MCF 10A (cell line): ENCODE measurements at places on chromosomes 11 and 22. TPM values are rescaled to one million over a fixed set of nuclear protein-coding genes. Genes with fewer than 3 reads are reported as not detected.

- DNase-seq: no peak
Measured at GRCh38 chr22:37703906-37704305, 7.1 kb downstream of the TRIOBP start.

DNA sequence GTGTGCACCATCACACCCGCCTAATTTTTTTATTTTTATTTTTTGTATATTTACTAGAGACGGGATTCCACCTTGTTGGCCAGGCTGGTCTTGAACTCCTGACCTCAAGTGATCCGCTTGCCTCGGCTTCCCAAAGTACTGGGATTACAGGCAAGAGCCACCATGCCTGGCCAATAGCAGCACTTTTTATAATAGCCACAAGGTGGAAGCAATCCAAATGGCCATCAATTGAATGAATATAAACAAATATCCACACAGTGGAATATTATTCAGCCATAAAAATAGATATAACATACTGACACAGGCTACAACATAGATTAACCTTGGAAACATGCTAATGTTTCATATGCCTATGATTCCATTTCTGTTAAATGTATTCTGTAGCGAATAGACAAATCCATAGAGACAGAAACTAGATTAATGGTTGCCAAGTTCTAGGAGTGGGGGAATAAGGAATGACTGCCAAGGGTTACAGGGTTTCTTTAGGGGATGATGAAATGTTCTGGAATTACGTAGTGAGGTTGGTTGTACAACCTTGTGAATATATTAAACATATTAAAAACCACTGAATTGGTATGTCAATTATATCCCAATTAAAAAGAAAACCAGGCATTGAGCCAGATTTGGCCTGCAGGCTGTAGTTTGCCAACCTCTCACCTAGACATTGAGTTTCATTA is 4.8 kb downstream of the VPS51 start:
- DNase-seq: no peak

GRCh38 chr11:615504-616319 is at the start of gene IRF7:
TSS of gene IRF7 (minus strand) at chr11:615950. CDS start at chr11:615364, 586 bp downstream.
- DNase-seq: peak; percentile 93

DNA sequence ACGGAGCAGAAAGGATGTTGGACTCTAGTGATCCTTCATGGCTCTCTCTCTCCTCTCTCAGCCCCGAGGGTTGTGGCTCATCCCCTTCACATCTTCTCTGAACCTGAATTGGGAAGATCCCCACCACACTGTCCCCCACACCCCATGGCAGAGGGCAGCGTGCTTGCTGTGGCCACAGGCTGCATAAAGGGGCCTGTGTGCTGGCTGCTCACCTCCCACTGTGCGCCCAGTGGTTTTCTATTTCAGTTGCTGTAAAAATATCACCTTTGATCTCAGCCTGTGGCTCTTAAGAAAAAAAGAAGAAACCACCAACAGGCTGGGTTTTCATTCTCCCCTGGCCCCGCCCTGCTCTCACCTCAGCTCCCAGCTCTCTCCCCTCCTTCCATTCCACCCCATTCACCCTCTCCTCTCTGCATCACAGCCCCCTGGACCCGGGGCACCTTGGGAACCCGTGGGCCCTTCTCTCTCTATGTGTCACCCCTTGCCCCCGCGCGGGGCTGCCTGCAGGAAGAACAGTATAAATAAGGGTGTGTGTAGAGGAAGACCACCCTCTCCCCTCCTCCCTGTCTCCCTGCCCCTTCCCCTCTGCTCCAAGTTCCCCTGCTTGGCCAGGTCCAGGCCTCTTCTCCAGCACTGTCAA is 25.8 kb upstream of the WNT11 start:
- DNase-seq: no peak

DNA sequence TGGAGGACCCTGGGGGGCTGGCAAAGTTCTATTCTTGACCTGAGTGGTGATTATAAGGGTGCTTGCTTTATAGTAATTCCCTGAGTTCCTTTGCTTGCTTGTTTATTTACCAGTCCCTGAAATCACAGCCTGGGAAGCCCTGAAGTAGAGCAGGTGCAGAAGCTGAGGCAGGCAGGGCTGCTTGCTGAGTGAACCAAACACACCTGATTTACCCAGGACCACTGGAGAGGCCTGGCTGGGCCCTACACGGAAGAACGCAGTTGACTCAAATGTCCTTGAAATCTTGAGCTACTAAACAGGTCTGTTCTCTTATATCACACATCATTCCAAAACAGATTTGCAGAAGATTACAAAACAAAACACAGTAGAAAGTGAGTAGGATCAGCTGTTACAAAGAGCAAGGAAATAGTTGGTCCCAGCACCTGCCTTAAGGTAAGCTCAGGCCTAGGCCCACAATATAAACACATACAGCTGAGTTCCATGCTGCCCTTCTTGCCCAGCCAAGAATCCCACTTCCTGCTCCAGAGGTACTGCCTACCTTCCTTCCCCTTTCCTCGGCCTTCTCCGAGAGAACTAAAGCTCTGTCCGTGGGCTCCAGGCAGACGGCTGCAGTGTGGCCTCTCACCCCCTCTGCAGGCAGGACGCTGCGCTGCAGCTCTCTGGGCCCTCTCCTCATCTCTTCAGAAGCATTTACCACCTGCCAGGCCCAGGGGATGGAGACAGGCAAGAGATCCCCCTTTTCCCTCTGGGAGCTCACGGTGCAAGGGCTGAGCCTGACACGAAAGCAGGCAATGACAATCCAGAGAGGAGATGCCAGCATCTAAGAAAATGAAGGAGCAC is 46.1 kb upstream of the SCUBE2 start:
- peak; percentile 77 for DNase-seq

DNA sequence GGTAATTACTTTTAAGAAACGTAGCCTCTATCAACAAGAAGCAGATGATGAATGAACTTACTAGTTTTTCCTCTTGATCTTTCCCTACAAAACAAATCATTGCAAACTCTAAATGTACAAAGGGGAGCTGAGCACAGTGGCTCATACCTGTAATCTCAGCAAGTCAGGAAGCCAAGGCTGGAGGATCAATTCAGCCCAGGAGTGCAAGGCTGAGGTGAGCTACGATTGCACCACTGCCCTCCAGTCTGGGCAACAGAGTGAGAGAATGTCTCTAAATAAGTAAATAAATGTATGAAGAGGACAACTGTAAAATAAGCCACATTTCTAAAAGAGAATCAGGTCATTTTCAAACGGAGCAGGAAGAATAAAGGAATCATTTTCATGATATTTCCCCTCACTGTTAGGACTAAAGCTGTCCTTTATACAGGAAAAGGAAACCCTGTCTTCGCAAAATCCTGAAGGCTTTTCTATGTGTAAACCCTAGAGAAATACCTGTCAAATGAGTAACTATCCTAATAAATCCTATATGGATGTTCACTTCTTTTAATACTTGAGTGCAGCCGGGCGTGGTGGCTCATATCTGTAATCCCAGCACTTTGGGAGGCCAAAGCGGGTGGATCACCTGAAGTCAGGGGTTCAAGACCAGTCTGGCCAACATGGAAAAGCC is 41.2 kb downstream of the RRAS2 start:
- DNase-seq: no peak

- DNase-seq: peak; percentile 62
Measured at GRCh38 chr11:120929664-120930154, 94.2 kb upstream of the TBCEL start.

DNA sequence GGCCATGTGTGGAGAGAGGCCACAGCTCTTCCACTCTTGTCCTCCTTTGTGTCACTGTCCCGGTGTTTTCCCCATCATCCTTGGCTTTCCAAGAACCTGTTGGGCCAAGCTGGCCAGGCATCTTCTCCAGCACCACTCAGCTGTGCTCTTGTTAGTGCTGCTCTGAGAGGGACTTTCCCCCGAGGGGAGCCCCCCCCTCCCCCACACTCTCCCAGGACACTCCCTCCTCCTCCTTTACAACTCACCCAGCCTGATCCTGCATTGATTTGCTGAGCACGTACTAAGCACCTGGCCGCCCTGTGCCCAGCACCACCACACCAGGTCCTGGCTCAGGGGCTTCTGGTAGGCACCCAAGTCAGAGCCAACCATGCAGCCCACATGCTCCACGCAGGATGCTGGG is 13.2 kb downstream of the TP53AIP1 start:
- no peak for DNase-seq

- DNase-seq: no peak
Measured at GRCh38 chr11:85991508-85991907, 77.4 kb downstream of the PICALM start.

GRCh38 chr11:111851636-111852035 is 19.7 kb downstream of the ALG9 start:
- peak; percentile 53 for DNase-seq

GRCh38 chr22:17842386-17842785 is 68.1 kb upstream of the BID start:
- DNase-seq: no peak

DNA sequence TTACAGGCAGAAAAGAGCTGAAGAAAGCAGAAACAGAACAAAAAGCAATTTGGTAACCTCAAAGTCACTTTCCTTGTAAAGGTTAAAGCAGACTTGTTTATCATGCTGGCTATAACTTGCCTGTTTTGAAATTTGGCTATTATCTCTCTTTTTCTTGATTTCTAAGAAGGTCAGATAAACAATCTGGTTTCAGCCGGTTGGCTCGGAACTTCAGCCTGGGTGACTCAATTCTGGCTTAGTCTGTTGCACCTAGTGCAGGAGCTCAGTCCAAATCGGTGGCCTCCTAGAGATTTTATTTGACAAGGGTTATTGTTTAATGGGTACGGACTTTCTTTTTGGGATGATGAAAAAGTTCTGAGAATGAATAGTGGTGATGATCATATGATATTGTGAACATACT is 367.1 kb upstream of the B3GAT1 start:
- DNase-seq: no peak

GRCh38 chr11:125953401-125953935 is 7.6 kb downstream of the VSIG10L2 start:
- DNase-seq: no peak

GRCh38 chr11:72983560-72983959 is 158.6 kb downstream of the FCHSD2 start:
- DNase-seq: no peak

DNA sequence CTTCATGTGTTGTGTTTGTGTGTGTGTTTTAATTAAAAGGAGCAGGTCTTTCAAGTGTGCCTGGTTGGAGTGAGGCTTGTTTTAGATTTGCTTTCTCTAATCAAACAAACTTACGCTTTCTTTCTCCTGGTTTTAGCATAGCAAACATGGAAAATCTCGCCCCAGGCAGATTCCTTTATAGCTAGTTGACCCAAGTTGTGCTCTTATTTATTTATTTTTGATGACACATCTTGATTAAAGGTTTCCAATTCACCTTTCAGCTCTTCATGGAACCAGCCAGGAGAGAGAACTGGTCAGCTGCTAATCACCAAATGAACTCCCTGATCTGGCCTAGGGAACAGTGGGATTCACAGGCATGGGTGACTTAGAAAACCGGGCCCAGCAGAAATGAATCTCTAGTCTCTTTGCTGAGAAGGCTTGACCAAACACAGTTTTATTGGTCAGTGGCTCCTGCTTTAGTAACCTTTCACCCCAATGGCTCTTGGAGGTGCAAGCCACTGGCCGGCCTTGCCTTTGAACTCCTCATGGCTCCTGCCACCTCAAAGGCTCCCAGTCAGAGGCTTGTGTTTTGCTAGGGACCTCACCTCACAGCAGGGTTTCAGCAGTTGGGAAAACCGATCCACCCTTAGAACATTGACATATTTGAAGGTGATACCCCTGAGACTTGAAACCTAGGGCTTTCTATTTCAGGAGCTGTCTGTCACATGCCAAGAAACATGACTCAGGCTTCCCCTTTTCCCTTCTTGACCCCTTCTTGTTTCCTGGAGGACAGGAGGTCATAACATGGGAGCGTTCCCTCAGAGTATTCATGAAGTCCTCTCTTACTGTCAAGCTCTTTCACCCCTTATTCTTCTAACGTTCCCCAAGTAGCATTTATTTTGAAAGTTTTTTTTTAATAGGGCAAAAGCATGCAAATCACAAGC is 48.8 kb downstream of the EXT2 start:
- peak; percentile 9 for DNase-seq

DNA sequence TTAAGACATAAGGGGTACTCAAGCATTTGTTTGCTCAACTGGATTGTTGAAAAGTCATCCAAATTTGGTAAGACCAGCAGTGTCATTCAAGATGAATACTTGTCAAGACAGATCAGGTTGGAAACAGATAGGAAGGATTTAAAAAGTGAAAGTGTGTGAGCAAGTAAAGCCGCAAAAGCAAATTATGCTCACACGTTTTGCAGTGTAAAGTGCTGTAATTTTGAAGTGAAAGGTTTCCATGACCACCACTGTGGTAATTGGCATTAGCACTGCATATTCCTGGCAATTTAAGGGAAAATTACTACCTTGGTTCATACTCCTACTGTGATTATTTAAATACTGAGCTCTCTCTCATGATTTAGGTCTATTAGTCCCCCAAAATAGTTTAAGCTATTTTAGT is 704.1 kb upstream of the CCDC179 start:
- no peak for DNase-seq

- no peak for DNase-seq
Measured at GRCh38 chr11:62000539-62001446, 33.4 kb upstream of the FTH1 start.

DNA sequence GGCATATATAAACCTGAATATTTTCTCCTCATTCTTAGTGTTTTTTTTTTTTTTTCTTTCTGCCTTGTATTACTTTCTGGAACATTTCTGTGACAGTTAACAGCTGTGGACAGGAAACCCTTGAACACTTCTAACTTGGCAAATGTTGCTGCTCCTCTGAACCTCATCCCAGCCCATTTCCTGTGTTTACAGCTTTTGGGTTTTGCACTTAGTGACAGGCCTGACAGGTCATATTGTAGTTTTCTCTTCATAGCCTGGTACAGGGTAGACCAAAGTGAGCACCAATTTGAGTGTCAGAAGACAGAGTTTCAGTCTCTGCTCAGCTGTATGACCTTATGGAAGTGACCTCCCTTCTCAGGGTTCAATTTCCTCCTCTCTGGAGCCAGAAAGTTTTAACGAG is 91.6 kb downstream of the STIM1 start:
- DNase-seq: no peak

TRIM22 gene
- total RNA-seq: 24.1 and 26.0 TPM in 2 replicates

EXT2 gene
- total RNA-seq: 73.1 and 82.7 TPM in 2 replicates

LINC01488 gene
- total RNA-seq: not detected in 2 replicates

SAA1 gene
- 45.5 and 55.7 TPM in 2 replicates for total RNA-seq

CEP126 gene
- 3.1 and 4.3 TPM in 2 replicates for total RNA-seq

APOA4 gene
- not detected in 2 replicates for total RNA-seq

NPAS4 gene
- total RNA-seq: not detected in 2 replicates

IGSF22 gene
- total RNA-seq: not detected in 2 replicates

CD6 gene
- not detected in 2 replicates for total RNA-seq

GNAZ gene
- 0.82 and 0.98 TPM in 2 replicates for total RNA-seq

CHRNA10 gene
- 2.3 and 2.5 TPM in 2 replicates for total RNA-seq

OTOG gene
- total RNA-seq: not detected in 2 replicates
